ENCODE measurements at places on chromosomes 6 and 20.

- no peak for DNase-seq
Measured at GRCh38 chr6:86477500-86478148, 459.7 kb upstream of the HTR1E start.

GRCh38 chr20:46544576-46544975, 5.9 kb downstream of the OCSTAMP start:
- no peak for DNase-seq

DNA sequence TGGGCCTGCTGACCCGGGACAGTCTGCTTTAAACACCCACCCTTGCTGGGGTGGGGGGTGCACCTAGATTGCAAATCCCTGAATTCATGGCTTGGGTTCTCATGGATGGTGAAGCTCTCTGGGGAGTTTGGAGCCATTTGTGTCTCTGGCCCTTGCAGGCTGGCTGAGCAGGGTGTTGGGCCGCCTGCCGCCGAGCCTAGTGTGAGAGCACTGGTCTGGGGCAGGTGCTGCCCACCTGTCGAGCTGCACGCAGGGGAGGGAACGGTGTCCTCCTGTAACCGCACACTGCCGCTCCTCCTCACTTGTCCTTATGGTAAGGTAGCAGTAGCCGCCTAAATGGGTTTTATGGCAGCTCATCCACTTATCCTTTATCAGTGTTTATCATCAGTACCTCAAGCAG, 143.9 kb downstream of the DTNBP1 start:
- DNase-seq, result no peak

DNA sequence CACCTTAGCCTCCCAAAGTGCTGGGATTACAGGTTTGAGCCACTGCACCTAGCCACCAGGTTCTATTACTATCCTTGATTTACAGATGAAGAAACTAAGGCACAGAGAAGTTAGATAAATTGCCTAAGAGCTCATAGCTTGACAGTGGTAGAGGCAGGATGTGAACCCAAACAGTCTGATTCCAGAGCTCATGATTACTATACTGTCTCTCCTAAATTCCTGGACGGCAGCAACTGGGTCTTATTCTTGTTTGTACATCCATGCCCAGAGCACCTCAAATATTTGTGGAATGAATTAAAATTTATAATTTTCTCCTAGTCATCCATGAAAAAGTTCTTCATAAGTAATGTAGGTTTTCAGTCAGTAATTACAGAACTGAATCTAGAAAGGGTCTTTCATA, 15.1 kb downstream of the PDSS2 start:
- no peak for DNase-seq

- DNase-seq, result no peak
Measured at GRCh38 chr6:127026247-127026646, 92.2 kb upstream of the RSPO3 start.

DNA sequence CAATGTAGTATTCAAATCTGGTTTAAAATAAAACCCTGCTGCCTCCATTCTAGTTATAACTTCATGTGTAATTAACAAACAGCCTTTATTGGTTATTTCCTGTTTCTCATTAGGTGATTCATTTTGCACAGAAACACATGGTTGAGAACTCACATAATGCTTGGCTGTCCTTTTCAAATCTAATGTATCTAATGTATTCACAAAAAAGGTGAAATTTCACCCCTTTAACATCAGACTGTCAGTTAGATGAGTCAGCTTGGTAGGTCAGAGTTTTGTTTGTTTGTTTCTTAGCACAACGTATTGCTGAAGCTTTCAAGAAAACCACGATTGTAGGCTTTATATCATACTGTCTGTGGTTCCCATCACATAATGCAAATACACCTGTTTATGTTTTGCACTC, 78.7 kb upstream of the TMEM30A start:
- no peak for DNase-seq

DNA sequence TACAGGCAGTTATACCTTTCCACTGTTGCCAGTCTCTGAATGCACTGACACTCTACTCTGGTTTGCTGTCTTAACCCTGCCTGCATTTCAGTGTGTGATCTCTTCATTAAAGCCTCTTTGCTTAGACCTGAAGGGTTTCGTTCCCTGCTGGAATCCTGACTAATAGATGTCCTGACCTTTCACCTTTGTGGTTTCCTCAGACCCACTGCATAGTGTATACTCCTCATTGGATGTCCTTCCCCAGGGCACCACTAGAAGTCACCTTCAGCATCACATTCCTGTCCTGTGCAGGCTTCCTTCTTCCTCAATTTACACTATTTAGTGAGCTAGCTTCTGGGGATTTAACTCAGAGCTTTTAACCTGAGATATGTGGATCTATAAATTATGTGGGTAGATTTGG, 120.6 kb downstream of the RCAN2 start:
- DNase-seq, result no peak

GRCh38 chr20:20638878-20639277, 73.6 kb downstream of the RALGAPA2 start:
- DNase-seq, result no peak

GRCh38 chr6:85185977-85186376, 263.9 kb upstream of the NT5E start:
- DNase-seq, result no peak

DNA sequence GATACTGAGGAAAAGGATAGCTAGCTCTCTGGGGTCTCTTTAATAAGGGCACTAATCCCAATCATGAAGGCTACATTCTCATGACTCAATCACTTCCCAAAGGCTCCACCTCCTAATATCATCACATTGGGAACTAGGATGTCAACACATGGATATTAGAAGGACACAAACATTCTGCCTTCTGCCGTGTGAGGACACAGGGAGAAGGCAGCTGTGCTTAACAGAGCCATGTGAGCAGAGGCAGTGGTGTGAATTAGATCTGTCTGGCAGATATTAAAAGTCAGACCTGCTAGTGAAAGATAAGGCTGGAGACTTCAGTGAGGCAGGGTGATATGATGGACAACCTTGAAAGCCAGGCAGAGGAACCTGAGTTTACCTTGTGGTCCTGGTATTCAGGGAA, 341.9 kb downstream of the ARHGAP18 start:
- no peak for DNase-seq

DNA sequence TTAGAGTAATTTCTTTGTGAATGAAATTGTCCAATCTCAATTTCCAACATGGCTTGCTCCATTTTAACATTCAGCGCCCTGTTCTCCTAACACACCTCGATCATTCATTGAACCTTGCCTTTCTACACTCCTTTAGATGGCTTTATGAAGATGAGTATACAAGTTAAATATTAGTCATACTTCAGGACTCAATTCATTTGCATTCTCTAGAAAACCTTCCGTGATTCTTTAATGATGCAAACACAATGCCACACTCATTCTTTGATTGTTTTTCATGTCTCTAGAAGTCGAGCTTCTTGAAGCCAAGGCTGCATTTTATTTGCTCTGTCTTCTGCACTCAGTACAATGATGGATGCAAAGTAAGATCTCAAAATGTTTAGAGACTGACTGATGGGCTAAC, 641.2 kb downstream of the DOK5 start:
- no peak for DNase-seq

DNA sequence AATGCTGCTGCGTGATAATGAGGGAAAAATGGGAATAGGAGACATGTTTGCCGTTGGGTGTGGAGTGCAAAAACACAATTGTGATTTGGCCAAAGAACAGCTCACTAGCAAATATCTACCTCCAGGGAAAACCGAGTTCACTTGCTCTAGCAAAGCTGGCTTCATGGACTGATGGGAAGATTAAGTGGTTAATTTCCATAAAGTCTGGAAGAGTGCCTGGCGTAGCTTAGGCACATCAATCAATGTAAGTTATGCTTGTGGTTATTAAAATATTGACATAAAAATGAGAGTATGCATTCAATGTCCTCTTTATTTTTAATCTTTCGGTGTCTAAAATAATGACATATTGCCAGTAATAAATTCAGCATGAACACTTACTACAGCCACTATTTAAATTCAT, 267.5 kb downstream of the SMOC2 start:
- DNase-seq, result no peak

DNA sequence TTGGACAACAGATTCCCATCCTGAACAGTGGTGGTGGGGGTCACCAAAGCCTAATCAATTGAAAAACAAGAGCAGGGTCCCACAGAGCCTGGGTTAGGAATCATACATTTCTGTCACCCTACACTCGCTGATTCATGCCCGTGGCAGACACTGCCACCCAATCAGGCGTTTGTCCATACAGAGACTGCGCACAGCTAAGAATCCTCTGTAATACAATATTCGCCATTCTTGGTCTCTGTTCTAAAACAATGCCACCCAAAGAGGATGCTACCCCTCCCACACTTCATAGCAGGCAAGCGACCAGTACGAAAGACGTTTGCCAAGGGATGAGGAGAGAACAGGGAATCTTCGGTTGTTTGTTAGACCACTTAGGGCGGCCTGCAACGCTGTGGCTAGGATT, 28.1 kb upstream of the SLC22A23 start:
- no peak for DNase-seq

DNA sequence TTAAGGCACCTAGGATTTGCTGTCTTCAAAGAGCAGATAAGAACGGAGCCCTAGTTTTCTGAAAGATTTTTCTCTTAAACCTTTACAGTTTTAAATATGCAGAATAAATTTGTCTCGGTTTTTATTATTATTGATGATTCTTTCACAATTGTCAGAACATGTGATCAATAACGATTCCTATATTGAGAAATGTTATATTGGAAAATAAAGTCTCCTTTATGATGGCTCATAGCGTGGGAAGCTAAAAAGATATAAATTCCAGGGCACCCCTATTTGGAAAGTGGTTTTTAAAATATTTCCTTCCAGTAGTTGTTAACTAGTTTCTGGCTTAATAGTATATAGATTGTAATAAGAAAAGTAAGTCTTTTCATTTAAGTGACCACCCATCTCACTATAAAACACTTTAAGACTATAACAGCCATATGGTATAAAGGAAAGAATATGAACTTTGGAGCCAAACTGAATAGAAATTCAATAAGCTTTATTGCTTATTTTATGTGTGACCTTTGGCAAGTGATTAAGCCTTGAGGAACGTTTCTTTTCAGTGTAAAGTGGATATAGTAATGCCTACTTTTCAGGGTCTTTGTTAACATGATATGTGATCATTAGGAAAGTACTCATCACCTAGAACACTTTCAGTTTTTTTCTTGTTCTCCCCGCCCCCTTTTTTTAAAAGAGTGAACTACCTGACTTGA, 369.6 kb downstream of the LAMA2 start:
- DNase-seq, result no peak
